ENCODE measurements at places on chromosomes 6 and 20.
A peak's percentile ranks its signal among the peaks of the same experiment; 100 is the strongest.

DNA sequence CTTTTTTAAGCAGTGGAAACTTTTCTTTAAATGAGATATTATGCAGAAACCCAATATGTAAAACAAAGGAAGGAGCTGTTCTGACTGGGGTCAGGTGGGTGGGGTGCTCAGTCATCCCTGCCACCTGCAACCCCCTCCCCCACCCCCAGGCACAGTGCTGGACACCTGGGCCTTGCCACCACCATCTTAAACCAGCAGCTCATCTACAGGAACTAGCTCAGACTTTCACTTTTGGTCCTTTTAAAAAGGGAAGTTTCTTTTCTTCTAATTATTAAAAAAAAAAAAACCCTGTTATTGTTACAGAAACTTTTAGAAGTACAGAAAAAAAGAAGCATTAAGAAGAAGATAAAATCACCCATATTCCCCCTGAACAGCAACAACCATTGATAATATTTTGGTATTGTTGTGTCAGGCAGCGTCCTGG lies 37.1 kb downstream of the PPP1R16B start:
- no peak for DNase-seq

- no peak for DNase-seq
Observed at GRCh38 chr20:4181956-4182945, 166.9 kb upstream of the RNF24 start.

DNA sequence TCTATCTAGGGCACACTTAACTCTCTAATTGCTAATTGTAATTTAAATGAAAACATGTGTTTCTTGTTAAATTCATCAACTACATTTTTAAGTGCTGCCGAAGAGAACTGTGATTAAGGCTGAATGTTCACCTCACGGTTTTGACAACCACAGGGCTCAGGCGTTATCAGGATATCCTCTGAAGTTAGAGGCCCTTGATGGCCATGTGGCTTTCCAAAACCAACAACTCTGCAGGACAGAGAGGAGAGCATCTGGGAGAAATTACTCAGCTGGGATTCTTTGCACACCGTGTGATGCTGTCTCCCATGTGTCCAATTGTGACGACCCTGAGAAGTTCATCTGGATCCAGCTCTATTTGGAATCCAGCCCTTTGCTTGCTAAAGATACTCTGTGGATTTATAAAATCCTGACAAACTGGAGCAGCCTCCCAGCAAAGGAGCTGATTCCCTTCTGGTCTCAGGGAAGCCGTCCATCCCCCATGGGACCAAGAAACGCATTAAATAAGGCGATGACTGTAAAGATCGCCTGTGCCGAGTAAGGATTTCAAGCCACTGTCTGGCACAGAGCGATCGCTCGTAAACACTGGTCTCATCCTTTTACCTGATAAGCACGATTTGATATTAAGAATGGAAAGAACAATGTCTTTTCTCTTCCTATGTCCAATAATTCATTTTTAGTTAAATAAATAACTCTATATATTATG lies 401.1 kb downstream of the CD83 start:
- DNase-seq = peak; percentile 26

GRCh38 chr20:41174373-41174772 lies 37.0 kb downstream of the PLCG1 start:
- DNase-seq = peak; percentile 14

GRCh38 chr20:61569825-61570224 lies 317.8 kb downstream of the CDH4 start:
- no peak for DNase-seq

- DNase-seq = peak; percentile 36
Observed at GRCh38 chr6:42199106-42199981, 4.6 kb upstream of the GUCA1B start.

DNA sequence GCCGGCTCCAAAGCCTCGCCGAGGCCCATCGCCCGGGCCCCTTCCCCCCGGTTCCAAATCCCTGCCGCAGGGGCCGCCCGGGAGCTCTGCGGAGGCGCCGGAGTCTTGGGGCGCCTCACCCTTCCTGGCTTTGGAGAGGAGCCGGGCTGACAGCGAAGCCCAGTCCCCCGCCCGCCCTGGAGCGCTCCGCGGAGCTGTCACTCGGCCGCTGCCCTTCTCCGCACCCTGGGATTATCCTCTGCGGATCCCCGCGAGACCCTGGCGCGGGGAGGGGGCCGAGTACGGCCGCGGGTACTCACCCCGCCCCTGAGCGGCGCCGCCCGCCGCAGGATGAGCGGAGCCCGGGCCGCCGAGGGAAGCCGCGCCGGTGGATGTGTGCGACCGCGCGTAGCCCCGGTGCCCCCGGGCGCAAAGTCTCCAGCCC lies 343 bp downstream of the SNAP91 start:
- DNase-seq = no peak

GRCh38 chr6:140713495-140713894 lies 1339.0 kb upstream of the CITED2 start:
- DNase-seq = no peak

- no peak for DNase-seq
Observed at GRCh38 chr6:39357998-39358686, 35.6 kb upstream of the KCNK16 start.

DNA sequence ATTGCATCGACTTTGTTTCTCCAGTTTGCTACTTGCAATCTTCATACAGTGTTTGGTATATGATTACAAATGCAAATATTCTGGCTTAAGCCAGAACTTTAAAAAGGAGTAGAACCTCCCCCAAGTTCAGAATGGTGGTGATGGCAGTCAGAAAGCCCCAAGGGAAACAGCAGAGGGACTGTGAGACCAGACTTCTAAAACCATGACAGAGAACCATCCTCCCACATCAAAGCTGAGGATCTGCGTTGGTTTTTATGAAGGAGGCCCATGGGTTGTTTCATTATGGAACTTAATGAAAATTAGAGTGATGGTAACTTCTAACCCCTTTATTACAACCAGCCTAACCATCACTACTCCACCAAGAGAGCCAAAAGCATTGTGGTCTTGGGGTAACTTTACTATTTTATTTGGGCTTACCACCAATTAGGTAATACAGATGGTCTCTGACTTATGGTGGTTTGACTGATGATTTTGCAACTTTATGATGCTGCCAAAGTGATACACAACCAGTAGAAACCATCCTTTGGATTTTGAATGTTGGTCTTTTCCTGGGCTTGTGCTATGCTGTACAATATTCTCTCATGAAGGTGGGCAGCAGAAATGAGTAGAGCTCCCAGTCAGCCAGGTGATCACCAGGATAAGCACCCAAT lies 10.9 kb upstream of the MRS2 start:
- DNase-seq = no peak

DNA sequence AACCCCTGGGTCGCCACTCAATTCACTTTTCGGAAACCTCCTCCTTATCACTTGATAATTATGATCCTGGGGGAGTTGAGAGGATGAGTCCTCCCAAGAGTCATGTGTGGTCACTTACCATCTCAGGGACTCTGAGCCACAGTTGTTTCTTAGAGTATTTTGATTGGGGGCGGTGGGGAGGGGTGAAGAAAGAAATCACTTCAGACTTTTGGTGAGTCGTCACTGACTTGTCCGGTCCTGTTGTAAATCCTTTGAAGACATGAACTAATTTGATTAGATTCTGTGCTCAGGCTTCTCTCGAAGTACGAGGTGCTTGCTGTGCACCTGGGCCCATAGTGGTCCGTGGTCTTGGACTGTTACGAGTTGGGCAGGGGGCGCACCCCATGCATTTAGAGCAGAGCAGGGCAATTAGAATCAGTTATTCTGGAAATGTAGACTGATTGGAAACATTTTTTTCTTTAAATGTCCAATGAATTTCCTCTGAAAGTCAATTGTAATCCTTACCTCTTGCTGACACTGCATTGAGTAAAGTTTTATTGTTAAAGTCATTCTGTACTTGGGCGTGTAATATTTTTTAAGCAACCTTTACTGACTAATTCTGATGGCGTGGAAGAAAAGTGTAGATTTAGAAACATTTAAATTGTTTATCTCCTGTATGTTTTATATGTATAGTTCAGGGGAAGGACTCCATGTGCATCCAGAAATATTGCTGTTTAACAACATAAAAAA lies 173.4 kb downstream of the SLC16A10 start:
- no peak for DNase-seq

- DNase-seq = no peak
Observed at GRCh38 chr6:83019741-83020140, 45.9 kb downstream of the UBE3D start.

DNA sequence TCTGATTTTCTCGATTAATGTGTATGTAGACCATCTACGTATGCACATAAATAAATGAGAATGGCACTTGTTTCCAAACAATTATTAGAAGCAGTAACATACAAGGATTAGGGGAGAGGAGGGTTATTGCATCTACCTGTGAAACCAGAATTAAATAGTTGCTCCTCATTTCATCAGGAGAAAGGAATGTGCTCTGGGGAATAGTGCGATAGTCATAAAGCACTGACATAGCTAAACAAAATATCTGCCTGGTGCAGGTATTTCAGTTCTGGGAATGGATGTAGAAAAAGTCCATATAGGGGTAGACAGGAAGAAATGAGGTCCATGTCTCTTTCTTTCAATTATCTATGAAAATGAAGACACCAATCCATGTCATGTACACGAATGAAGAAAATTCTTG lies 1.6 kb upstream of the ID4 start:
- no peak for DNase-seq

DNA sequence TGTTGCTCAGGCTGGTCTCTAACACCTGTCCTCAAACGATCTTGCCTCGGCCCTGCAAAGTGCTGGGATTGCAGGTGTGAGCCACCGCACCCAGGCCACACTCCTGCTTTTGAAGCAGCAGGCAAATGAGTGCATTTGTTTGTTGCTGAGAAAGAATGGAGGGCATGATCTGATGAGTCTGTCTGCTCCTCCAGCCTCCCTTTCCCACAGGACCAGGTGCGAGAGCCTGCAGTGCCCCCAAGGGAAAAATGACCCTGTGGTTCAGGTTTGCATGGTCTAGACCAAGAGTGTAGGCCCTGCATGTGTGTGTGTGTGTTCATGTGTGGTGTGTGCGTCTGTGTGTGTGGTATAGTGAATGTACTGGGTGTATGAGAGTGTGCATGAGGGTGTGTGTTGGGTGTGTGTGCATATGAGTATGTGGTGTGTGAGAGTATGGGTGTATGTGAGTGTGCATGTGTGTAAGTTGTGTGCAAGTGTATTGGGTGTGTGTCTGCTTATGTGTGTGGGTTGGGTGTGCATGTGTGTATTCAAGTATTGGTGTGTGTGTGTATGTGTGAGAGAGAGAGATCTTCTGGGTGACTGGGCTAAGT lies 22.8 kb upstream of the FOXC1 start:
- DNase-seq = no peak

GRCh38 chr20:3021327-3021726 lies 22.1 kb upstream of the GNRH2 start:
- no peak for DNase-seq

DNA sequence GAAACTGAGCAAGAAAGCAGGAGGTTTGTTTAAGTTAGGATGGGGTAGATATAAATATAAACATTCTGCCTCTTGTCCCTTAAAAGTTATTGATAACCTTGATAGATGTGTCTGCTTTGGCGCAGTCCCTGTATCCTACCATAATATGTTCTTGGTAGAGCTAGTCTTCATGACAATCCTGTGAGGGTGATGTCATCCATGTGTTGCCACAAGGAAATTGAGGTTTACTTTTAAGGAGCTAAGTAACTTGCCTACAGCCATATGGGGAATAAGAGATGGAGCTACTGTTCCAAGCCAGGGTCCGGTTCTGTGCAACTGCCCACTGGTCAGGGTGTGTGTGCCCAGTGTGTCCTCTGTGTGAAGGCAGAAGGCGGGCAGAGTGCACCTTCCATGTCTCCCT lies 78.5 kb downstream of the SSR1 start:
- DNase-seq = no peak

GRCh38 chr6:90202156-90202555 lies 94.5 kb downstream of the BACH2 start:
- DNase-seq = no peak

GRCh38 chr6:39841291-39841690 lies 49.1 kb downstream of the DAAM2 start:
- no peak for DNase-seq

DNA sequence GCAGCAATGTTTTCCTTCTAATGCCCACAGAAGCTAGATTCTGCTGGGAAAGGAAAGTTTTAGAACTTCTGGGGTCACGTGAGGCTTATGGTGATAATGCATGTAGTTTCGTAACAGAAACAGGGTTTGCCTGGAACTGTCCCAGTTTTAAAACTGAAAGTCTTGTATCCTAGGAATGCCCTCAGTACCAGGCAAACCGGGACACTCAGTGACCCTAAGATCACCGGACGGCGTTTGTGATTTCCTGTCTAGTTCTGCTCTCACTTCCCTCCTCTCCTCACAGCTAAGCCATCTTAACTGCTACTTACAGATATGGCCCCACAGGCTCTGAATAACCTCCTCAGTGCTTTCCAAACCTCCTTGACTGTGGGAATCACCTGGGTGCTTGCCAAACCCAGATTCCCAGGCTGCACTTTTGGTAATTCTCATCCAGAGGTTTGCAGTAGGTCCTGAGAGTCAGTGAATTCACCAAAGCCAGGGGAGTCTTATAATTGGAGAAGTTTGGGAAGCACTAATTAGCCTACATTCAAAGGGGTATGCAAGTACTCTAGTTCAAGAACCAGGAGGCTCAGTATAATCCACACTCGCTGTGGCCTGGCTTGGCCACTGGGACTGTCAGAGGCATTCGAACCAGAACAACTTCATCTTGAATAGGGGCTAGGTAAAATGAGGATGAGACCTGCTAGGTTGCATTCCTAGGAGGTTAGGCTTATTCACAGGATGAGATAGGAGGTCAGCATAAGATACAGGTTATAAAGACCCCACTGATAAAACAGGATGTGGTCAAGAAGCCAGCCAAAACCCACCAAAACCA lies 231.6 kb upstream of the MYLIP start:
- peak; percentile 39 for DNase-seq

GRCh38 chr20:62604796-62605195 lies 37.5 kb upstream of the SLCO4A1 start:
- DNase-seq = no peak

- no peak for DNase-seq
Observed at GRCh38 chr6:4364172-4364571, 228.8 kb upstream of the ECI2 start.

DNA sequence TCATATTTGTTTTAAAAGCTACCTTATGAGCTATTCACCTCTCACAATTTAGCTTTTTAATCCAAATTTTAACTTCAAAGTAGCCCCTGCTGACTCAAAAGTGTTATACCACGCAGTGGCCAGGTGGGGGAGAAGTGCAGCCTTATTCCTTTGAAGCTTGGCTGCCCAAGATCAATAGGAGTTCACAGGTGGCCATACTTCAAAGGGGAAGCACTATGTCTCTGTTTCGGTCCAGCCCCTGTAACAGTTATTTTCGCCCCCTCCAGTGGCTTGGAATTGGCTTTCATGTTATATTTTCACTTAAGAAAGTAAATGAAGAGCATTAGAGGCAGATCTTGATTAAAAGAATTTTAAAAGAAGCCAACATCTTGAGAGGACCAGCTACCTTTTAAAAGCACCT lies 608.4 kb downstream of the EPHA7 start:
- no peak for DNase-seq

- no peak for DNase-seq
Observed at GRCh38 chr20:16709017-16709416, 20.8 kb upstream of the SNRPB2 start.
